ENCODE measurements at places on chromosomes 3 and 15.

- DNase-seq = no peak
These were observed 13.5 kb downstream of the CCPG1 start for GRCh38 chr15:55394694-55395093.

DNA sequence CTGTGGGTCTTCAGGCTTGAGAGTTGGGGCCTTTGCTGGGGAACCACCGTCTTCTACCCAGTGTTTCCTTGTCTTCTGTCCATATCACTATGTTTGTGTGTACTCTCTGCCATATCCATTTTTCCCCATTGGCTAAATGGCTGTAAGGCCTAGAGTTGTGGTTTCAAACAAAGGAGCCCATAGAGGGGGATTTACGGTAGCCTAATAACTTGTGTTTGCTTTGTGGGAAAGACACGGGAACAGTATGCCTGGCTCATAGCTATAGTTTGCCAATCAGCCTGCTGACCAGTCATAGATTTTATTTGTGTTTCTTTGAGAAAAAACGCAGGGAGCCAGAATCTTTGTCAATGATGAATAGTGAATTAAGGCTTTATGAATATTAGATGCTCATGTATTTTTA lies 554.8 kb downstream of the NAALADL2 start:
- no peak for DNase-seq

GRCh38 chr15:91528801-91529200 lies 324.7 kb upstream of the SLCO3A1 start:
- DNase-seq = no peak

- no peak for DNase-seq
These were observed 98.5 kb upstream of the MME start for GRCh38 chr3:154981664-154982063.

DNA sequence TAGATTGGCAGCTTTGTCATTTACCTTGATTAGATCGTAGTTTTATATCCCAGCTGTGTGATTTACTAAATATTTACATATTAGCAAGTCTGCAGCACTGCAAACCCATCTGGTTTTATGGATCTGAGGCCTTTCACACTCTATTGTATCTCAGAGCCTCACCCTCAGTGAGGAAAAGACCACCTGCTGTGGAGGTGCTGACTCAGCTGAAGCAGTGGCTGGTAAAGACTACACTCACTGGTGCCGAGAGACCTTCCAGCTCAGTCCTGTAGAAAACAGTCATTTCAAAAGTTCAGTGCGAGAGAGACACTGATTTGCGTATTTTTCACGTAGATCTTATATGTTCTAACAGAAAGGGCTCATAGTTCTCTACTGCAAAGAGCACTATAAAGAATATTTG lies 307.8 kb upstream of the TPM1 start:
- DNase-seq = no peak

GRCh38 chr3:24245056-24245455 lies 249.6 kb downstream of the THRB start:
- DNase-seq = no peak

- DNase-seq = no peak
These were observed 16.7 kb downstream of the BLOC1S6 start for GRCh38 chr15:45603881-45604280.

DNA sequence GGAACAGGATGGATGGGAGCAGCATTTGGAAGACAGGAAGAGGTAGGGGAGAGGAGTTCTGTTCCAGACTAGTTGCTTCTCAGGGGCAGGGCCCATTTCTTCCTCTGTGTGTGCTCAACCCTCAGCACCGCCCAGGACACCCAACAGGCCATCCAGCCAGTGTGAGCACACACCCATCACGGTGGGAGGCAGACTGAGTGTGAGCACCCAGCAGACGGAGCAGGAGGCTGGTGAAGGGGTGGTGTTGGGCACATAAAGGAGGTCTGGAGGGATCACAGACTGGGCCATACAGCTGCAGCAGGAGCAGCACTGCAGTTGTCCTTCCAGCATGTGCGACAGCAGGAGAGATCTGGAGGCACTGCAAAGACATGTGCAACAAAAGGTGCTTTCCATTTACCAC lies 88.4 kb upstream of the PLXNA1 start:
- no peak for DNase-seq

DNA sequence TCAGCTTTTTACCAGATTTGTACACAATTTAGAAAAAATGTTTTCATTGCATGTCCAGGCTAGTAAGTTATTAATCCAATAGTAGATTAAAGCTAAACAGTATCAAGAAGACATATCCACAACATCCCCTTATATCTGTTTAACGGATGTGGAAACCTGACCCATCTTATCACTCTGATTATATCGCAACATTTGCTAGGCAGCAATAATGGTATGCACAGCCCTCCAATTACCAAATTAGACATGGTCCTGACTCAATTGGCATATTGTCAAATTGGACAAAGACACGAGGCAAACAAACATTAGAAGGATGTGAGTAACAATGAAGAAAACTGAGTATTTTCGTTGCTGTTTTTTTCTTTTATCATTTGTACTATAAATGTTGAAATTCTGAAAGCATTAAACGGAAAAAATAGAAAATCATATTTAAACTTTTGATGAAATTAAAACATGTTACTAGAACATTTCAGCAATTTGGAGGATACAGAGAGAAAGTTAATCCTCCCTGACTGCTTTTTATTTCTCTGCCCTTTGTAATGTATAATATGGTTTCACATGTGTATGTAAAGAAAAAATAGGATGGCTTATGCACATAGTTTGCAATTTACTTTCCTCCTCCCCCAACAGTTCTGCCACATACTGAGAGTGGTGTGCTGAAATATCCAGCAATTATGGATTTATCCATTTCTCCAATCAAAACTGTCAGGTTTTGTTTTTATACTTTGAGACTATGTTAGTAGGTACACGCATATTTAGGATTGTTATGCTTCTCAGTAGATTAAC lies 633.7 kb downstream of the ZIC1 start:
- no peak for DNase-seq

DNA sequence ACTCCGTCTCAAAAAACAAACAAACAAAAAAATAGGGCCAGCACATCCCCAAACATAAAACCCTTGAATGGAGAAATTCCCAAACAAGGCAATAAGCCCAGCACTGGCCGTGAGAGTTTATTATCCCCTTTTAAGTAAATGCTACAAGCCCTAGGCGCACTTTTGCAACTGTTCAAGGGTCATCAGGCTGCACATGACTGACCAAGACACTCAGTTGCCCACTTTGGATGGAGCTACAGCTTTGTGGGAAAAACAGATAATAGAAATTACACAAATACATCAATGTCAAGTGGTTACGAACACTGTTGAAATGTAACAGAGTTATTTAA lies 33.7 kb upstream of the ZNF445 start:
- DNase-seq = no peak

GRCh38 chr15:51475736-51476135 lies 134.3 kb downstream of the GLDN start:
- DNase-seq = no peak

DNA sequence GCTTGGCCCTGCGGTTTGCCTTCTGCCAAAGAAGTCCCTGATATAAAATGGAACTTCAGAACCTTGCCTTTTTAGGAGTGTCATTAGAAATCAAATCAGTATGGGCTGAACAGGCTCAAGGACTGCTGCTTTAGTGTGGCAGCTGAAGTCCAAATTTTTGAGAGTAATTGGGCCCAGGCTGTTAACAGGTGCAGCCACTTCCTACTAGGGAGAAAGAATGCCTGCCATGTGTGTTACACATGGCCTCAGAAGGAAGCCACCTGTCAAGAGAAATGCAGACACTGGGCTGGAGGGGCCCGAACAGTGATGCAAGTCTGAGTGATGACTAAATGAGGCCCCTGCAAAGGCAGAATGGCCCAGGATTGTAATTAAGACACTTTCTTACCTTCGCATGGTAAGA lies 786.7 kb upstream of the CFAP20DC start:
- no peak for DNase-seq

DNA sequence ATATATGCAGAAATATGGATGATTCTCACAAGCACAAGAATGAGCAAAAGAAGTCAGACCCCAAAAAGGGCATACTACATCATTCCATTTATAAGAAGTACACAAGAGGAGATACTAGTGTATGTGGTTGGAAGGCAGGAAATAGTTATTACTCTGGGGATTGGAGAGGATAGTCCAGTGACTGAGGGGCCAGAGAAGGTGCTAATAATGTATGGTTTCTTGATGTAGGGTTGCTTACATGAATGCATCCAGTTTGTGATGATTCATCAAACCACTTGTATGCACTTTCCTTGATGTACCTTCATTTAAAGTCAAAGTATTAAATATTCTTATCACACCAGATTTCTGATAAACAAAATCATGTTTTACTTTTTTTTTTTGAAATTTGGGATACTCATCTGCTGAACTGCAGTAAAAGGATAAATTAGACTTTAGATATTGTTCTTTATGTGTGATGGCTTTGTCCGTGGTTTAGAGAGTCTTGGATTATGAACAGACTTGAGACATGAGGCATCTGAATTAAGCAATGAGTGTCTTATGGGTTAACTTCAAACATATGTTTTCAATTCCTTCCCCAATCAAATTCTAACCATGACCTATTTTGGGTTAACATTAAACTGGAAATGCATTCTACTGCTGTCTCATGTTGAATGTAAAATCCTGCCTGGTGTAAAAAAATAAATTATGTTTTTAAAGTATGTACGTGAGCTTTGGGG lies 171.2 kb downstream of the SEMA6D start:
- no peak for DNase-seq

GRCh38 chr15:61768131-61768530 lies 292.1 kb downstream of the VPS13C start:
- no peak for DNase-seq

DNA sequence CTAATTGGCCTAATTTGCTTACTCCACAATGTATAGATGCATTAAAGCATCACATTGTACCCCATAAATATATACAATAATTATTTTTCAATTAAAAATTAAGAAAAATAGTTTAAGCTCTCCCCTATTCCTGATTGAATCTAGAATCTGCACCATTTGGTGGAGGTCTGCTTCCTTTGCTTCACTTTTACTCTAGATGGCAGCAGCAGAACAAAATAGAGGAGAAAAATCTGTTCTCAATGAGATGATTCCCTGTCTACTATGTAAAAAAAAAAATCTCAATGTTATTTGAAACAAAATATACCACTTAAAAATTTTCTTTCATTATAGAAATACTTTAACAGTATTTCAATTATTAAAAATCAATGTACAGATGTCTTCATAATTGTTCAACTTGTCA lies 109.6 kb upstream of the FXR1 start:
- no peak for DNase-seq

GRCh38 chr15:77856705-77857346 lies 220.7 kb downstream of the TBC1D2B start:
- no peak for DNase-seq

DNA sequence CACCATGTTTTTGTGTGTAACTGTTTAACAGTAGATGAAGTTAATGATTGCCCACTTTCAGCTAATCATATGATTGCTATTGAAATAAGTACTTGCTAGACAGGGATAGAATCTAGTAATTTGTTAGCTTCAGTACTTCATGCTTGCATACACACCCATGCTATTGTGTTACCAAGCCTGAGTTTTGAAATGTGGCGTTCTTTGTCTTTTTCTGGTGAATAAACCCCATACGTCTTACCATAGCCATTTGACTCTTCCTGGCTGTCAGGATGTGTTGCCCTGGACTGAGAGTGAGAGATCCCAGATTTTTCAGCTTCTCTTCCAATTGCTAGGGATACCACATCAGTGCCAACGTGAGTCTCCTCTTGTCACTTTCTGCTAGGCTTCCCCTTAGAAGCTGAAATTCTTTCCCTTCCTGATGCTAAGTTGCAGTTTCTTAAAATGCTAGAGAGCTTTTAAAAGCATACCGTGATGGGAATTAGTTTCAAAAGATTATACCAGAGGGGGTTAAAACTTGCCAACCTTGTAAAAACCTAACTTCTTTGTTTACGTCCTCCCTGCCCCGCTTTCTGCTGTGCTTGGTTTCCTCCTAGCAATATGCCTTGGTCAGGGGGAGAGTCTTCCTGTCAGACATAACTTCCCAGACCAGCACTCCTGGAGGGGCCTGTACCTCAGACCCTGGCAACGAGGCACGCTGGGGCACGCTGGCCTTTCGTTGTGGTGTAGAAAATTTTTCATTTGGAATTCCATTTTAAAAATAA lies 62.9 kb upstream of the ULK4 start:
- DNase-seq = no peak

GRCh38 chr3:163773136-163773535 lies 1305.2 kb downstream of the SI start:
- no peak for DNase-seq

DNA sequence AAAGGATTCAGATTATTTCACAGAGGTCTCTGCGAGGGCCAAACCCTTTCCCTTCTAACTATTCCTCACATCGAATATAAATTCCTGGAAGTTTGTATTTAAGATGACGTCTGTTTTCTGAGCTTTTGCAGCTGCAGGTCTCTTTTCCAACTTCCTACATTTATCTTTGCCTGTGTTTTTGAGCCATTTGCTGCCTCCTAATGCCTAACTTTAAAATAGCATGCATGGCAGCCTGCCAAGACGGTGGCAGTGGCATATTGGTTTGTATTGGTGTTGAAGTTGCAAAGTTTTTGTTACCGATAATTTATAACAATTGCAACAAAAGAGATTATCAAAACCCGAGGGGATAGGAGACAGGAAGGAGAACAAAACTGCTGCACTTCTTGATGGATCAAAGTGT lies 187.1 kb upstream of the DNAJC19 start:
- peak; percentile 70 for DNase-seq

DNA sequence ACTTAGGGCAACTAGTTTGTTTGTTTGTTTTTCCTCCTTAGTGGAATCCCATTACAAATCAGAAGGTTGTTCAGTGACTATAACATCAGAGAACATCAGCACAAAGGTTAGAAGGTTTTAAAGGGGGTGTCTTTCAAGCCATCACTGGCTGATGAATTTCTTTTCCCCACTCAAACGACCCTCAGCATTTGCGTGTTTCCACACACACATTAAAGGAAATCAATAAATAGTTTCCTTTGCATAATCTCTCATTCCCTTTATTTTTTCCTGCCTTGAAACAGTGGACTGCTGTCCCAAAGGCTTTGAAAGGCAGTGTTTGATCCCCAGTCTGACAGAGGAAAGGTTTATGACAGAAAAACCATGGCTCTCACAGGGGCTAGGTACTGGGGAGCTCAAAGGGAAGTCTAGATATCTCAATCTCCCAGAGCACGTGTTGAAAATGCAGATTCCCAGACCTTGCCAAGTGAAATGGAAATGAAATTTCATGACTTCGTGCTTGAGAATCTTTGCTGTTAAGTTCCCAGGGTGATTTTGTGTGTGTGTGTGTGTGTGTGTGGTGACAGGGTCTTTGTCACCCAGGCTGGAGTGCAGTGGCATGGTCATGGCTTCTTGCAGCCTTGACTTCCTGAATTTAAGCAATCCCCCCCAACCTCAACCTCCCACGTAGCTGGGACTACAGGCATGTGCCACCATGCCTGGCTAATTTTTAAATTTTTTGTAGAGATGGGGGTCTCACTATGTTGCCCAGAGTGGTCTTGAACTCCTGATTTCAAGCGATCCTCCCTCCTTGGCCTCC lies 2.2 kb upstream of the INTS14 start:
- no peak for DNase-seq

DNA sequence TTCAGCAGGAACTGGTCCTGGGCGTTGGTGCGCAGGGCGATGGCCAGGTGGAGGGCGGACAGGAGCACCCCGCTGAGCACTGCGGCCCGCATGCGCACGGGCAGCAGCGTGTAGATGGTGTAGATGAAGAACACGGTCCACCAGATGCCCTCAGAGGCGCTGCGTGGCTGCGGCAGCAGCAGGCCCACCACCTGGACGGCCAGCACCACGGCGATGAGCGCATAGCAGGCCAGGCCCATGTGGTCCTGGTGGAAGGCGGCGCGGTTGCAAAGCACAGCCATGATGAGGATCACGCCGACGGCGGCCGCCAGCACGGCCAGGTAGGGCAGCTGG lies 1.5 kb downstream of the ADCY5 start:
- peak; percentile 39 for DNase-seq
